Hepatocyte (in vitro differentiated cells): ENCODE measurements at places on chromosomes 7 and 10. TPM values are rescaled to one million over a fixed set of nuclear protein-coding genes. Genes with fewer than 3 reads are reported as not detected.
A peak's percentile ranks its signal among the peaks of the same experiment; 100 is the strongest.

- no peak for DNase-seq
Measured at GRCh38 chr7:24356718-24357386, 72.9 kb downstream of the NPY start.

DNA sequence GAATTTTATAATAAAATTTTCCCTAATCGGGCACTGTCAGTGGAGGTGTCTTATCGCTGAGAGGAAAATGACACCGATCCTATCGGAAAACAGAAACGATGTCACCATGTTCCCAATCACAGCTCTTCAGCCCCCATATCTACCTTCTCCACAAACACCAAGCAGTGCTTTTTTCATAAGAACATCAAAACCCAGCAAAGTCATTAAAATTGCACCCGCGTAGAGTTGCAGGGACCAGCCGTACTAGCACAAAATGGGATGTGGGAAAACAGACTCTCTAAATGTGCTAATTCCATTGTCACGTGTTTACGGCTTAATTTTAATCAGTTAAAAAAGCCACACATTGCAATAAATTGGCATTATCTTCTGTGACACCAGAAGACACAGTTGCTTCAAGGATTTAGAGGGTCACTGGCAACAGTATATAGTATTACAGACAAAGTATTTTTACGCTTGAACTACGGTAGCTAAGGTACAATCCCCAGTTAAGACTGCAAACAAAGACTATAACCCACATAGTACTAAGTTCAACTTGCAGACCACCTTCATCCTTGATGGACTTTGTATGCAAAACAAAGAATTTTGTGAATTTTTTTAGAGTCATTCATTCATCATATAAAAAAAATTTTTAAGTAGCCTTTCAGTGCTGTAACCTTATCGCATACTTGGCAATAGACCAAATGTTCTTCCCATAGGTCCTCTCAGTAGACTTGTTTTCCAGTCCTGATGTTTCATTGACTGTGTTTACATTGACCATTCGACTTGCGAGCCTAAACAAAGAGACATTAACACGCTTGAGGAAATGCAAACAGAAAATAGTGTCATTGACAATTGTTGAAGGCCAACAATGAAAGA is 116.0 kb downstream of the VTI1A start:
- peak; percentile 8 for DNase-seq

ERCC6 gene
- total RNA-seq: 15.6 and 16.5 TPM in 2 replicates

DNA sequence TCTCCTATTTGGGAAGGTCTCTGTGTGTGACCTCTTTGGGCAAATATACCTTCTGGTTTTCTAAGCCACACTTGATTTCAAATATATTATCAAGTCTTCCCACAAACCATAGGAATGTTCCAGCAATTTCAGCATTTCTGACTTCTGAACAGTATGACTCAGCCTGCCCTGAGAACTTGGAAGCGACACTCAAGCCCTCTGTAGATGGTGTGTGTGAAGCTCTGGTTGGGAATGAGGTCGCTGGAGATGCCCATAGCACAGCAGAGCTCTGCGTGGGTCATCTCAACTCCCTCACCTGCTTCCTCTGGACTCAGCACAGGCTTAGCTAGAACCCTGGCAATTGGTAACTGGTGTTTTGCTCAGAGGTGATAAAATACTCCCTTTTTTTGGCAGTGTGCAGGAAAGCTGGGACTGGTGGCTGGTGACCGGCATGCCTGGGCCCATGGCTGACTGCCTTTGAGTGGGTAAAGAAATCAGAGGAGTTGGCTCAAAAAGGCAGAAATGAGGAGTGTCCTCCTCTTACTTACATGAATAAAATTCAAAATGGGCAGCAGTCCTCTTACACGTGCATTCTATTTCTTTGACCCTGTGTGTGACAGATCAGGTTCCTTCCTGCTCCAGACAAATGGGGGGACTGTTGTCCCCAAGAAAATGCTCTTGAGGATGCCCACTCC is 87.5 kb upstream of the NRP1 start:
- peak; percentile 58 for DNase-seq

SPDYE6 gene
- total RNA-seq: not detected in 2 replicates

- peak; percentile 49 for DNase-seq
Measured at GRCh38 chr10:80356989-80357850, 639 bp downstream of the DYDC2 start.

GRCh38 chr7:114740095-114740494 is 181.8 kb upstream of the MDFIC start:
- DNase-seq: no peak

LEP gene
- total RNA-seq: not detected in 2 replicates

DNA sequence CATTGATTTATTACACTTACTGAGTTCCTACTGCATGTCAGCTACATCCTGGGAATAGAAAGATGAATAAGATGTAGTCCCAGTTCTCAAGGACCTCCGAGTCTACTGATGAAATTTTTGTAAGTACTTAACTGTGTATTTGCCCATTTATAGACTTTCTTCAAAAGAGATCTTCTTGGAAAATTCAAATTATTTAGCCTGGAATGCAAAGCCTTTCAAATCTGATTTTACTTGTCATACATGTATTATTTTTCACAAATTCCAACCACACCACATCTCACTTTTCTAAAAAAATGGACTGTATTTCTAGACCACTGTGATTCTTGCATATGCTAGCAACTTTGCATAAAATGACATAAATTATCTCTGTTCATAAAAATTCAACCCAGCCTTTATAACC is 581.3 kb downstream of the ATRNL1 start:
- no peak for DNase-seq

DNA sequence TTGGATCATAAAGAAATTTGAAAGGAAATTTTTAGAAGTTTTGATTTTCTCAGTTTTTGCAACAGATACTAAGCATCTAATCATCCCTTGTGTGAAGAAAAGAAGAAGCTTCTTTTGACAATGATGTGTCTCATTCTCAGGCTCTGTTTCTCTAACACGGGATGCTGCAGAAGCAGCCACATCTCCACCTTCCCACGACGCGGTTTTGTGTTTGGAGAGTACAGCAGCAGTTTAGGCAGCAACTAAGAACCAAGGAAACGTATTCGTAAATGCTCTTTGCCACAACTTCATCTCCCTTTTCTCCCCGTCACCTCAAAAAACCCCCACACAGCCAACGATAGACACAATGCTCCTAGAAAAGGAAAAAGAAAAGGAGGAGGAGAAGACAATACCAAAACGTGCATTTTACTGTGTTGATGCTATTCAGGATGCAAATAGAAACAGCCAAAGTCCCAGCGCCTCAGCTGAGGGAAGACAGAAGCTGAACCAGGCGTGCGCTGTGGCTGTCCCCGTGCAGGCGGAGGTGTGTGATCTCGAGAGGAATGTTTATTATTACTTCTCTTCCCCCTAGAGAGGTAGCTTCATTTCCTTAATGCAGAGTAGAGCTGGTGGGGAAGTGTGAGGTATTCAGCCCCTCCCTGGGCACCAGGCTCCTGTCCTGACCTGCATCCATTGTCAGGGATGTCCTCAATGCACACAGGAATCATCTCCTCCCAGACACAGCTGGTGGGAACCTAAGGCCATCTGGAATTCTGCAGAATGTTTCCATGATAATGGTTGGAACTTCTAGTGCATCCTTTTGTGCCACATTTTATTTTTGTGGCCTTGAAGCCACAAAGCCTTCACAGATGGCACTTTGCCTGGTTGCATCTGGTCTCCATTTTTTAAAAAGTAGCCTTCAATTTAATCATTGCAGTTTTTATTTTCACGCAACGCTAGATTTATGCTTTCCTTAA is 174.6 kb upstream of the KLF6 start:
- no peak for DNase-seq

DNA sequence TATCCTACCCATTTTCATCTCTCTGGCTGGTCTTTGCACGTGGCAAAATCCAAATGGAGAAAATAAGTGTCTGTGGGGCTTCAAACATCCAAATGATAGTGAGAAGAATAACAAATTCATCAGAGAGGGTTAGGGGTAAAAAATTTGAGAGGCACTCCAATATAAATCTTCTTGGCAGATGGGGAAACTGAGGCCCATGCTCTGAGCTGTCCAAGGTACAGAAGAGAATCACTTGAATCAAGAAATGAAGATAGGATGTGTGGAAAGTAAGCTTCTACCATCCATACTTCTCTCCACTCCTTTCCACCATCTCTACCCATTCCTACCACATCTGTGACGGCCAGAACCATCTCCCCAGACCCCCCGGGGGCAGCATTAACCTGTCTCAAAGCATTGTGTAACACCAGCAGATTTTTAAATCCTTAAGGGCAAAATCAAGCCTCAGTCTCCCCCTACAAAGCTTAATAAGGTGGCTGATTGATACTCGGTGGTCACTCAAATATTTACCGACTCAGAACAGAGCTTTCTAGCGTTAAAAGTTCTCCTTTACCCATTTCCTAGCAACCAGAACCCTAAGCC is 818 bp downstream of the GOT1 start:
- DNase-seq: no peak

DNA sequence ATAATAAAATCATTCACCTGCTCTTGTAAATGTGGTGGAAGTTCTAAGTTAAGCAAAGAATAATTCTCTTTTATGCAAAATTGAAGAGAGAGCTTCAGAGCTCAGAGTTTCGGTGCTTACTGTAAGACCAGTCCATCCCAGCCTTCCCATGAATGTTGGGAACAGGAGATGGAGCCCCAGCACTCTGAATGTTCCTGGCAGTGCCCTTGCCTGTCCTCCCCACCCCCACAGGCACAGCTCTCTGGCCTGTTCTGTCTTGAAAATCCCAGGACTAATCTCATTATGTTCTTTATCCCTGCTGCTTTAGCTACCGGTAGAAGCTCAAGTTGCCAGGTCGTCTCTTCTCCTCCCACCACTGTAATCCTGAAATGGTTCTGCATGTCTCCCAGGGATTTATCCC is 29.1 kb upstream of the LHFPL3 start:
- DNase-seq: no peak

GRCh38 chr7:154965014-154965413 is 37.9 kb downstream of the PAXIP1 start:
- DNase-seq: no peak

DNA sequence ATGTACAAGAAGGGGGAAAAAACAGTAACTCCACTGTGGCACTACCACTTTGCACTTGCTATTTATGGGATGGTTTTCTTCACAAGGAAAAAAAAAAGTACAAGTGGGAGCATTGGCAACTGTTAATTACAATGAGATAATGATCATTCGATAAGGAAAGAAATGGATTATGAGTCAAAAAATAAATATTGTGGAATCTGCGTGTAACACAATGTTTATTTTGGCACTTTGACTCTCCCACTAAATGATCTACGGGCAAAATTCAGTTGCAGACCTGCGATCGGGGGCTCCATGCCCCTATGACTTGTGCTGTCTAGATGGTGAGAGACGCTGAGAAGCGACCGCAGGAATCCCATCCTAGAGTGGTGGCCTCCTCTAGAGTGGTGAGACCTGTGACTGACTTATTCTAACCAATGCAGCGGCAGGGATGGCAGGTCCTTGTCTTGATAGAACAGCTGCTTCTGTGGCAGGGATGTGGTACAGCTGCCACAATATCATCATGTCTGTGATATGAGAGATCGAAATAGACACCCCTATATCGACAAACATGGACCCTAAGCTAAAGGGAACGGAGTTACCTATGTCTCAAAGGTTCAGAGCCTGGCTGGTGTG is 345.0 kb upstream of the KLF6 start:
- DNase-seq: no peak

ARMH3 gene
- total RNA-seq: 10.6 and 11.7 TPM in 2 replicates

DNA sequence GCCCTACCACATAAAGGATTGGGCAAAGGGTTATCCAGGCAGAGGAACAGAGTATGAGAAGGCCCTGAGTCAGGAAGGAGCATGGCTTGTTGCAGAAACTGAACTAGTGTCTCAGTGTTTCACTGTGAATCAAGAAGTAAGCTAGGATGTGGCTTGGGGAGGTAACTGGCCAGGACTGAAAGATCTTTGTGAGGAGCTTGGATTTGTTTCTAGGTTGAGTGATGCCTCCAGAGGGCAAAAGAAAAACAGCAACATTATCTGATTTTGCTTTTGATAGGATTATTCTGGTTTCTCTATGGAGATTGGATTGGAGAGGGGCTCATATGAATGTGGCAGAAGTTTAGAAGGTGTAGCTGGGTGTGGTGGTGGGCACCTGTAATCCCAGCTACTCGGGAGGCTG is 137.9 kb upstream of the HDAC9 start:
- no peak for DNase-seq

GRCh38 chr10:33031815-33032653 is 74.0 kb upstream of the ITGB1 start:
- DNase-seq: no peak

- DNase-seq: no peak
Measured at GRCh38 chr7:92820191-92820590, 16.2 kb downstream of the CDK6 start.

PON2 gene
- 292 and 337 TPM in 2 replicates for total RNA-seq

RHOBTB1 gene
- total RNA-seq: 34.1 and 40.8 TPM in 2 replicates

CPED1 gene
- total RNA-seq: 29.4 and 30.5 TPM in 2 replicates

- no peak for DNase-seq
Measured at GRCh38 chr7:94064541-94065191, 60.5 kb upstream of the BET1 start.

DNA sequence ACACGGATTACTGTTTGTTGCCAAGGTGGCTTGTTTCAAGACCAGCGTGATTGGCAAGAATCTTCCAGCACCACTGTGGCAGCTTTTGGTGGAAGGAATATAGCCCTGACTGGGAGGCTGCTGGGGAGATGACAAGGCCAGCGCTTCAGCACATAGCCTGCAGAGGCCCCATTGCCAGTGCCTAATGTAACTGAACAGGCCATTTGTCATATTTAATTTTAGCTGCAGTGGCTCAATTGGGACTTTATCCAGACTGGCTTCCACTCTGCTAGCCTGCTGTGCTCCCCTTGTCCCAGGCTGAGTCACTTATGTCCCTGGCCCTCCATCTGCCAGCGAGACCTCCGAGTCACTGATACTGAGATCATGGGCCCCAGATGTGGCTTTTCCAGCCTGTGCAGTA is 483.1 kb downstream of the GALNT17 start:
- DNase-seq: no peak

DNA sequence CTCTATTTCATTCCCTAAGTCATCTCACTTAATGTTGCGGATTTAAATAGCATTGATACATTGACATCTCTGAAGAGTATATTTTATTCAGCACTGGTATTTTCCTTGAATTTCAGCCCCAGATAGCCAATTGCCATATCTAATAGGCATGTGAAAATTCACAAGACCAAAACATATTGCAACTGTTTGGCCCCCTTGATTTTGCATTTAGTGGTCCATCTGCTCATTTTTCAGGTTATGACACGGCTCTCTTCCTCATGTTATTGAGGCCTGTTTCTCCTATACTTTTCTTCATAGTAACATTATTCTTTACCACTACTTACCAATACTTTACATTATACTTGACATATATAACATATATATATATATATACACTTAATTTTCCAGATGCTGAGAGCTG is 43.7 kb downstream of the MKLN1 start:
- DNase-seq: no peak

DNA sequence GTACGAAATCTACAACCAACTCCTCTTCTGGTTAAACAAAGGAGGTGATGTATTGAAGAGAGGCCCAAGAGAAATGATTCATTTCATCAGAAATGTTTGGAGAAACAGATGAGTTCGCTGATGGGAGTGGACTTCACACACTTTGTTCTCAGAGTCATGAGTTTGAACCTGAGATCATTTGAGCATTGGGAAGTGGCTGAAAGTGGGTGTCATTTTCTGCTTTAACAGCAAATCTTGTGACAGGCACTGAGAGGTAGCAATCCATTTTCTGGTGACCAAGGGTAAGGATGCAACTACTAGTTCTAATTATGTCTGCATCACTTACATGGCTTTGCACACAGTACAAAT is 51.4 kb downstream of the RBM20 start:
- no peak for DNase-seq

ARL3 gene
- 6.4 and 9.6 TPM in 2 replicates for total RNA-seq

- DNase-seq: peak; percentile 23
Measured at GRCh38 chr10:44628921-44629320, 244.0 kb upstream of the CXCL12 start.

- no peak for DNase-seq
Measured at GRCh38 chr7:77282897-77283296, 83.3 kb upstream of the FGL2 start.

- DNase-seq: no peak
Measured at GRCh38 chr10:14635043-14635710, 139.5 kb downstream of the FAM107B start.
